ENCODE measurements at places on chromosomes 7 and 10.

DNA sequence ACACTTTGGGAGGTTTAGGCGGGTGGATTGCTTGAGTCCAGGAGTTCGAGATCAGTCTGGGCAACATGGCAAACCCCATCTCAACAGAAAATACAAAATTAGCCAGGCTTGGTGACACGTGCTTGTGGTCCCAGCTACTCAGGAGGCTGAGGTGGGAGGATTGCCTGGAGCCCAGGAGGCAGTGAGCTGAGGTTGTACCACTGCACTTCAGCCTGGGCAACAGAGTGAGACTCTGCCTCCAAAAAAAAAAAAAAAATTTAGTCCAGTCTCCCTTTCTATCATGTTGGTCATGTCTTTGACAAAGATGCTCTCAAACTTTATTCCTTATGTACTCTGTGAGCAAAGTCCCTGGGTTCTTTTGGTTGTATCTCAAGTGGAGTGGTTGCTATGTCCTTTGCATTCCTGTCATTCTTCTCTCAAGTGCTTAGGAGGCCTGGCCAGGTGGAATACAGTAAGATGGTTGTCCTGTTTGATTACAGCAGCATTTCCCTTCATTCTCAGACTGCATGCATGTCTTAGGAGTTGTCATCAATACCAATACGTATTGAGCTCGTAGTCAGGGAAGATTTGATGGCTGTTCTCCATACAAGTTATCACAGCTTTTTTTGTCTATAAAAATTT lies 85.7 kb downstream of the MMRN2 start:
- DNase-seq, result no peak

- DNase-seq, result no peak
Observed at GRCh38 chr10:12733271-12733670, 268.2 kb downstream of the CCDC3 start.

GRCh38 chr7:4683043-4683883 lies 1.2 kb downstream of the FOXK1 start:
- no peak for DNase-seq

DNA sequence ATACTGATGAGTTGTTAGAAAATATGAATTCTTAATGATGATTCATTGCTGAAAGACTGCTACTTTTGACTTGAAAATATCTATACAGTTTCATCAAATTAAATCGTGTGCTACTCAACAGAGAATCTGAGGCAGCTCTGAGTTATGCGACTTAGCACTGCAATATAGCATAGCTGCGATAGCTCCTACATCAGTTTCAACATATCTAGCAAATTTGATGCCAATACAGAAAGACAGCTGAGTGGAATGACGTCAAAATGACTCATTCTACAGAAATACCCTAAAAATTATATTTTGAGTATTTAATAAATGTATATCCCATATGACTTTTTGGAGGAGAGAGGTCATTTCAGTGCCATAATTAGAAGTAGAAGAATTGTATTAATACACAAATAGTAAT lies 1.1 kb upstream of the TARP start:
- DNase-seq, result no peak

DNA sequence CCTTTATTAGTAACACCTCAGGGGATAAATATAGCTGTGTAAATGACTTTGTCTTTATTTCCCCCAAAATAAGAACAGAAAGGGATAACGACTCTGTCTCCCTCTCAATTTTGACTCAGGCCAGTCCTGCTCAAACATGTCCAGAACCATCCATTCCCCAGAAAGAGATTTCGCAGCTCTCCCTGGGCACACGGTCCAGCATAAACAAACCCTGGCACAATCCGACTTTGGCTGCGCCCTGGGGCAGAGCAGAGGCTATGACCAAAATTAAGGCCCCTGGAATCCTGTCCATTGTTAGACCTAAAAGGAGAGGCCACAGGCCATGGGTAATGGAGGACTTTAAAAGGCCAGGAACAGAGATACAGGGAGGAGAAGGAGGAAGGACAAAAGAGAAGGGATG lies 99.1 kb downstream of the PRPF18 start:
- no peak for DNase-seq

- DNase-seq, result no peak
Observed at GRCh38 chr7:7246223-7246622, 63.9 kb downstream of the C1GALT1 start.

- DNase-seq, result no peak
Observed at GRCh38 chr10:77116904-77117303, 520.7 kb downstream of the KCNMA1 start.

DNA sequence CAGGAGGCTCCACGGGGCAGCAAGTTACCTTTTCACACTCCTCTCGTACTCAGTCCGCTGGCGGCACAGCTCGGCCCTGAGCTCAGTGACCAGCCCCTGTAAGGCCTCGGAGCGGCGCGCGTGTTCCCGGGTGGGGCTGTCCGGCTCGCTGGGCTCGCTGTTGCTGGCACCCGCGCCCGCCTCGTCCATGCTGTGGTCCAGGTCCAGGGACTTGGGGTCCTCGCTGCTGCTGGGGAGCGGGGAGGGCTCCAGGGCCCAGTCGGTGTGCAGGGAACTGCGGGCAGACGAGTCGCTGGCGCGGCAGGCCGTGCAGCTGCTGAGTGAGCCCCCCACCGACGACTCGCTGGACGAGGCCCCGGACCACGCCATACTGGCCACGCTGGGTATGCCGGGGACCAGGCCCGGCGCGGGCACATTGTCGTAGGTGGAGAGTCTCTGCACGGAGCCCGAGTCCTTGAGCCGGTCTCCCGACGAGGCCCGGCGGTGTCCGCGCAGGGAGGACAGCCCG lies 143.8 kb downstream of the MAPK8 start:
- DNase-seq, result no peak

GRCh38 chr10:79994556-79994955 lies 45.7 kb upstream of the SFTPD start:
- no peak for DNase-seq

Measured in omental fat pad (tissue), 4 donors.